GM12891 (cell line): ENCODE measurements at places on chromosomes 5 and 9.

DNA sequence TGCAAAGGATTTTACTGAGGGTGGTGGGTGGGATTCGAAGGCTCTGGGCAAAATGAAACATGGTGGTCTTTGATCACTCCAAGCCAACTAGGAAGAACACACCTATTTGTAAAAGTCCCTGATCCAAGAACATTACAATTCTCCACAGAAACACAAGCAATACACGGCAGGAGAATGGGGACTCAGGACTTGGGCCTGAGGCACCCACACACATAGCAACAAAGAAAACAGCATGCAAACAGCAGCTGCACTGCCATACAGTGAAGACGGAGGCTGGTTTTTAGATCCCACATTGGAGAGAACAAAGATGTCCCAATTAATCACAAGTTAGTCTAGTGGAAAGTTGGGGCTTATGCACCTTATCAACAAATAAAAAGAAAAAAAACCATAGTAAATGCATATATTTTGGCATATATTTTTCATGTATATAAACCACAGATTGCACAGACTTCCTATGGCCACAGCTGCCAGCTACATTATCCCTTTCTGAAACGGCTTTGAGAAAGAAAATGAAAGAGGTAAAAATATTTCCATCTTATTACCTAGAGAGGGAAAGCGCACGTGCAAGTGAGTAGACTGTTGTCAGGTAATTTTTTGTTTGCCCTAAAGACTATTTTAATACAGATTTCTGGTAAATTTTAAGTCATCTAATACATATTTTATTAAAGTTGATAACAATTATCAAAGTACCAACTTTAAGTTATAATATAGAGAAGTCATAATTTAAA is 410.9 kb downstream of the BNC2 start:
- no peak for DNase-seq

GRCh38 chr9:130981002-130981755 is 27.8 kb upstream of the LAMC3 start:
- no peak for DNase-seq

DNA sequence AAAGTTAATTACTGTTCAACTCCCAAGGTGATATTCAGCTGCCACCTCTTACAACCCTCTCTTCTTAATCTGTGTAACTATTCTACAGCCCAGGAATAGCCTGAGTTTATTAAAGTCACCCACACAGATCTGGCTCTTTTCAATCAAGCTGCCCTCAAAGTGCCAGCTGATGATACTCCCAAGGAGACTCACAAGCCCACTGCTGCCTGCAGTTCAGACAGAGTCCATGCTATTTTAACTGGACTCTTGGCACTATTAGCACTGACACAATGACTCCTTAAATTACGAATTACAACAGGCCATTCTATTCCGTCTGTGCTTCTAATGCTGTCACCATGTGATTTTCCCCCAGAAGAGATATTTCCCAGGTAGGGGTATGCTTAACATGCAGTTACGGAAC is 26.3 kb downstream of the REEP5 start:
- no peak for DNase-seq

GRCh38 chr9:6405371-6405770 is 7.6 kb upstream of the UHRF2 start:
- no peak for DNase-seq

- no peak for DNase-seq
Measured at GRCh38 chr9:110179734-110180133, 28.2 kb downstream of the C9orf152 start.

DNA sequence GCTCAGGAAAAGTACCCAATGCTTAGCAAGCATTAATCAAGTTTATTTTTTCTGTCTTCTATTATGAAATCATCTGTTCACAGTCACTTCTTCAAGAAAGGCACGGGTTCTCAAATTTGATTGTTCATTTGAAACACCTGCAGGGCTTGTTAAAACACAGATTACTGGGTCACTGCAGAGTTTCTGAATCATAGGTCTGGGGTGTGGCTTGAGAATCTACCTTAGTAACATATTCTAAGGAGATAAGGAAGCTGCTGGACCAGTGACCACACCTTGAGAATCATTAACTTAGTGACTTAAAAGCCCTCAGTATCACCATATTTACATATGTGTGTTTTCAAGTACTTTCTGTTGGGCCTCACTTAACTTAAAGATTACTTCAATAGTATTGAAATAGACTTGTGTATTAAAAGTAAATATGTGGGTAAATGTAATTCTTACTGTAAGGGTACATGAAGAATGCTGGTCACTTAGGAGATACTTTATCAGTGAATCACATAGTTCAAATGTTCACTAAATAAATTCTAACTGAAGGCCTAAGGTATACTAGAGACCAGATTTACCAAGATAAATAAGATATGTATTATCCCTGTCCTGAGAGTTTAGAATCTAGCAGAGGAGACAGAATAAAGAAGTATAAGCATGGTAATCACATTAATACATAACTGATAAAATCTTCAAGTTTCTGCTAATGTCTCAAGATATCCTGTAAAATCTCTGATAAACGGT is 1342.1 kb upstream of the C9orf72 start:
- no peak for DNase-seq

GRCh38 chr5:173644673-173645436 is 28.4 kb upstream of the BOD1 start:
- no peak for DNase-seq

- DNase-seq, result no peak
Measured at GRCh38 chr9:123761905-123762605, 167.9 kb downstream of the DENND1A start.

DNA sequence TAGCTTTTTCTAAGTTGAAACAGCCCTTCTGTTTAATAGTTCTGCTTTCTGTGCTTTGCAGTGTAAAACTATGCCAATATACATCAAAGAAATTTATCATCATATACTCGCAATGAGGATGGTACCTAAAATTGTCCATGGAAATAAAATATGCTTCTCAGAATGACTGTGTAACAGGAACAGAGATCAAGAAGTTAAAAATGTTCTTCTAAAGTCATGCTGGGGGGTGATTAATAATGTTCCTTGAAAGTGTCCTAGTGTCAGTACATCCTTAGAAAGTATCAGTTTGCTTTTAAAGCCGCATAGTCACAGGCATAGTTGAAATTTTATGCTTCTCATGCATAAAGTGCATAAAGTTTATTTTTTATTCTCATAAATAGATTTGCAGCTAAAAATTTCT is 4.0 kb upstream of the LRRC70 start:
- no peak for DNase-seq

DNA sequence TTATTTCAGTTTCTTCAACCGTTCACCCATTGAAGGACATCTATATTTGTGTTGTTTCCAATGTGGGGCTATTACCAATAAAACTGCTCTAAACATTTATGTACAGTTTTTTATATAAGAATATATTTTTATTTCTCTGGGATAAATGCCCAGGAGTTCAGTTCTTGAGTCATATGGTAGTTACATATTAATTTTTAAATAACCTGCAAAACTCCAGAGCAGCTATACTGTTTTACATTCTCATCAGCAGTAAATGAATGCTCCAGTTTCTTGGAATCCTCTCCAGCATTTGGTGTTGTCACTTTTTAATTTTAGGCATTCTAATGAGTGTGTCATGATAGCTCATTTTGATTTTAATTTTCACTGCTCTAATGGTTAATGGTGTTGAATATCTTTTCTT is 36.2 kb downstream of the CDK7 start:
- DNase-seq, result no peak

GRCh38 chr5:172705576-172706084 is 64.6 kb downstream of the NEURL1B start:
- no peak for DNase-seq

DNA sequence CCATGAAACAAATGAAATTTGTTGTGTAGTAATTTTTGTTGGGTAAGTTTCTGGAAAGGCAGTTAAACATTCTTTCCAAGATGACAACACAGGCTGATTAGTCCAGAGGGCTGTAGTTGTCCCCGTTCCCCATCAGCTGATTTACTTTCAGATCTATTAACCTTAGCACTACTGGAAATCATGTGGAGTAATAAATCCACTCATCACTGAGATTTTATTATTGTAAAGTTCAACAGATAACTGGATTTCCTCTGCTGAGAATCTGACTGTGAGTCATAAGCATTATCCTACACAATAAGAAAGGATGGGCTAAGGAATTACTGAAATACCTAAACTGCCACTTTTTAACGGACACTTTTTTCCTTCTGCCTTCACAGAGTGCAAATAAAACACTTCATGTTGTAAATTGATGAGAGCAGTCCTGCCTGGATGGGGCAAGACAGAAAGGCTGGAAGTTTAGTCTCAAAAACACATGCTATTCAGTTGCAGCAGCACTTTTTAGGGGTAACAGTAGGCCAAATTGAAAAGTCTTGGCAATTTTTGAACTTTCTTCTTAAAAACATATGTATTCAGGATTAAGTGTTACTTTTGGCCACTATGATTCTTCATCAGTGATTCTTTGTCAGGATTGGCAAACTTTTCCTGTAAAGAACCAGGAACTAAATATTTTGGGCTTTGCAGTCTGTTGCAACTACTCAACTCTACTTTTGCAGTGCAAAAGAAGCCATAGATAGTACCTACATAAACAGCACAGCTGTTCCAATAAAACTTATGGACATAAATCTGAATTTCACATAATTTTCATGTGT is 7.0 kb downstream of the STOM start:
- DNase-seq, result no peak

DNA sequence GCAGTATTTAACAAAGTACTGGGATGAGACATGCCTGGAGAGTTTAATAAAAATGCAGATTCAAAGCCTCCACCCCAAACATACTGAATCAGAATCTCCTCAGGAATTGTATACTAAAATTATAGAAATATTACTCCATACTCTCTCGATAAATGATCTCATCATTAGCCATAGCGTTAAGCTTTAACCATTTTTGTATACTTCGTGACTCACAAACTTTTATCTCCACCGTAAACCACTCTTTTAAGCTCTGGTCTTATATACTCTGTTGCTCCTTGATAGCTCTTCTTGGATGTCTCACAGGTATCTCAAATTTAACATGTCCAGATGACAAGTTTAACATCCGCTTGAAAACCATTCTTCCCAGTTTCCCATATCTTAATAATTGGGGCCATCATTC is 327.8 kb downstream of the ADGRV1 start:
- DNase-seq, result no peak

DNA sequence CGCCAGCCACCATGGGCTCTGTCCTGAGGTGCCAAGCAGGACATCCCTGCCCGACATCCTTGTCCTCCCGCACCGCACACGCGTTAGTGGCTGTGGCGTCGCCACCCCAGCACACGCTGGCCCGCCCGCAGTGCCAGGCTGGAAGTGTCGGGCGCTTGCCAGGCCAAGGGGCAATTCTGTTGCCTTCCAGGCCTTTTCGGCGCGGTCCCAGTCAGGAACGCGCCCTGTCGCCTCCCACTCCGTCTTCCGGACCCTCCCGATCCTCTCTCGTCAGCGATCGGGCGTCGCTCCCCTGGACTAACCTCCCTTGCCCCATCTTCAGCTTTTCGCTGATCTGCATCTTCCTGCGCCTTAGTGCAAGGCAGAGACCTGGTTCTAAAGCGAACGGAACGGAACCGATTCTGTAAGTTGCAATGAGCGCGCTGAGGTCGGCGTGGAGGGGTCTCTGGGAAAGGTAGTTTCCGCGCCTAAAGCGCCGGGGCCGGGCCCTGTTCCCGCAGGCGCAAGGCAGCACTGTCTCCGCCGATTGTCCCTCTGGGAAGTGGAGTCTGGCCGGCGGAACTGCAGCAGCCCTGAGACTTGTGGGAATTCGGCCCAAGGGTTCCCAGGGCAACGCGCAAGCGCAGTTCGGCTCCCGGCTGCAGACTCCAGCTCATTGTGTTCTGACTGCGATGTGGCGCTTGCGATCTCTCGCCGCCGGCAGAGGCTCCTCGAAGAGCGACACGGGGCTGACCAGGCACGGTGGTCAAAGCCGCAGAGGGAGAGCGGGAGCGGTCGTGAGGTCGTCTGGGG is at the start of gene ZNF454:
ZNF454 (plus strand) TSS at position 630 of the 792 bp plus-strand sequence. CDS start 1,594 bp downstream, outside the sequence.
- no peak for DNase-seq

DNA sequence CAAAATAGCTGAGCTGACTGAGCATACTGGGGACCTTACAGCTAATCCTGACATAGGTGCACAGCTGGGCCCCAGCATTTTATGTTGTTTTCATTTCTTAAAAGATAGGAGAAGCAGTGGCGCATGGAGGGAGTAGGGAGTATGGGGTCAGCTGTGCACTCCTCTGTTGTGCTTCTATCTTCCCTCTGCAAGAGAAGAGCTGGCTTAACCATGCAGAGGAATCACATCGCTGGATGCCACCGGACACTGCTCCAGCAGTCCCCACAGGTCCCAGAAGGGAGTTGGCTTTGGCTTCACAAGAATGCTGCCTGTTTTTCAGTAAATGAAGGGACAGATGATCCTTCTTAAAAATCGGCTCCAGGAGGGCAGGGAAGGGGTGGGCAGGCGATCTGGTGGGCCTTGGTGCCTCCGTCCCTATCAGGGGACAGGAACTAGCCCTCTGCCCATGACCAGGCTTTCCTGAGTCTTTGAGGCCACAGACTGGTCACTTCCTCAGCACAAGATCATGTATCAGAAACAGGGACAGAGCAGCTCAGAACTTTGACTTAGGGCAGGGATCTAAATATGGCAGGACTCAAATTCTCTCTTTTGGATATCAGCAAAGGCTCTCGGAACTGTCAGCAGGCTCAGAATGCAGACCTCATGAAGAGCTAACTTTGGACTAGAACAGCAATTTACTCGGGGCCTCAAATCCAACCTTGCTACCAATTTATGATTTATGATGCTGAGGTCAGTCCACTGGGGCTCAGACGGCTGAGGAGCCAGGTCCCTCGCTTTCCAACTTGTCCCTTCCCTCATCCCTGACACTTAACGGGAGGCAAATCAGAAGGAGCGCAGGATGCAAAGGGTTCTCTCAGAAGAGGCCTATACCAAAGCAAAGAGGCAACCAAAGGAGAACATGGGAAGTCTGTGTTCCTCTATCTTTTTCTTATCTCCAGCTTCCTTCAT is 47.2 kb downstream of the MARCHF3 start:
- DNase-seq, result no peak

GRCh38 chr9:116144038-116144437 is 9.6 kb upstream of the PAPPA start:
- no peak for DNase-seq

GRCh38 chr9:107600060-107600573 is 110.5 kb upstream of the KLF4 start:
- DNase-seq, result no peak

GRCh38 chr5:114449860-114450421 is 88.1 kb downstream of the KCNN2 start:
- DNase-seq, result peak; percentile 50

GRCh38 chr5:58925627-58926540 is 343.0 kb downstream of the RAB3C start:
- no peak for DNase-seq

- no peak for DNase-seq
Measured at GRCh38 chr5:9924614-9925013, 294.5 kb upstream of the TAS2R1 start.

- DNase-seq, result no peak
Measured at GRCh38 chr5:36304095-36304805, 2.5 kb upstream of the RANBP3L start.

- no peak for DNase-seq
Measured at GRCh38 chr9:124894741-124895170, 32.8 kb downstream of the ARPC5L start.

GRCh38 chr5:110873773-110874437 is 135.1 kb downstream of the SLC25A46 start:
- DNase-seq, result no peak
